T-helper 2 cell (primary cell): ENCODE measurements at places on chromosomes 5 and 9.

GRCh38 chr5:81778642-81779041 is 27.7 kb upstream of the SSBP2 start:
- DNase-seq, result no peak

DNA sequence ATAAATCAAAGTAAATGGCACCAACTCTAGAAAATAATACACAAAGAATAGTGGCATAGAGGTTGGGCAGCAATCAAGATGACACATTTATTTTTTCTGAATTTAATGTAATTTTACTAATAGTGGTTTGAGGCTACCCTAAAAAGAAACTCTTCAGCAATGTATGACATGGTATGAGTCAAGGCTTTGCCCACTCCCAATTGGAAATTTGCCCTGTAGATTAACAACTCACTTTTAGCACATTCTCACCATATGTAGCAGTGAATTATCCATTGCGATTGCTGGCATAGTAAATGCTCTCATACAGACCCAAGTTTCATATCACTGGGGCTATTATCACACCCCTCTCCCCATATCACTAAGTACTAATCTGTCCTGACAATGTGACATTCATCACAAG is 832.1 kb upstream of the ZNF608 start:
- DNase-seq, result no peak

GRCh38 chr5:169149317-169149716 is 151.6 kb downstream of the SLIT3 start:
- no peak for DNase-seq

- no peak for DNase-seq
These were observed 31.1 kb downstream of the FBXW11 start for GRCh38 chr5:171975262-171975876.

DNA sequence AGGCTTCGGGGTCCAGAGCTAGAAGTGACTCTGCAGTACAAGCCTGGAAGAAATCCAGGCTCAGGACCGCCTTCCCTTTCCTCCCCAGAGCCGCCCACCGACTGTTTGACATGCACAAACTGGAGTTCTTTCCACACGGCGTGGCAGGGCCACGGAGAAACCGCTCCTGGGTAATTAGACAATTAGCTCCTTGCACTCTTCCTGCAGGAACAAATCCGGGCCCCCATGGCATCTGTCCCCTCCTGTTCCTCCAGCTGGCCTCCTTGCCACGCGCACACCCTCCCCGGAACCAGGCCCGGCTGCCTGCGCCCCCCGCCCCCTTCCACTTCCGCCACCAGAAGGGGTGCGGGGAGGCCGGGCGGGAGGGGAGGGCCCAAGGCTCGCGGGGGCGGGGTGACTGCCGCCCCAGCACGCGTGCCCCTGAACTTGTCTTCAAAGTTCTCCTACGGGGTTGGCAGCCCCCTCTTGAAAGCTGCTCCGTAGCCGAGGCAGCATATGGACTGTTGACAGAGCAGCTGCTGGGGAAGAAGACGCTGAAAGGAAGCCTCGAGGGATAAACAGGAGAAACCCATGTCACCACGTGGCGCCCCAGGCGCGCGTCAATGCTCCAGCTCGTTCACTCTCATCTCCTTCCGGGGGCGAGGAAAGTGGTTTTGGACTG is 74.3 kb downstream of the SEC61B start:
- no peak for DNase-seq

GRCh38 chr5:130724658-130725057 is 440.4 kb downstream of the HINT1 start:
- no peak for DNase-seq

DNA sequence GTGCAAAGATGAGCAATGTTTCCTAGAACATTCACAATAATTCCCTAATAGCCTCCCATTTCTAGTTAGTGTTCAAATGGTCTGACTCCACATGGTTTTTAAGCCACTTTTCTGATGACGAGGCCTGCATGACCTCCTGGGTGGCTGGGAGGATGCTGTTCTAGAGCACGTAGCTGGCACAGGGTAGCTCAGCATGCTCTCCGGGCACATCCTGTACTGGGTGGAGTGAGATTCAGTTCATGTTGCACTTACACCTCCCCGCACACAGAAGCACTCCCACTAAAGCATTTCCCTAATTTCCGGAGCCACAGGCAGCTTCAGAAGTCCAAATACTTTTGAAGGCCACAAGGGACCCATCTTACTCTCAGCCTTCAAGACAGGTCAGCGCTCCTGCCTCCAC is 159.8 kb upstream of the LHFPL2 start:
- DNase-seq, result no peak

DNA sequence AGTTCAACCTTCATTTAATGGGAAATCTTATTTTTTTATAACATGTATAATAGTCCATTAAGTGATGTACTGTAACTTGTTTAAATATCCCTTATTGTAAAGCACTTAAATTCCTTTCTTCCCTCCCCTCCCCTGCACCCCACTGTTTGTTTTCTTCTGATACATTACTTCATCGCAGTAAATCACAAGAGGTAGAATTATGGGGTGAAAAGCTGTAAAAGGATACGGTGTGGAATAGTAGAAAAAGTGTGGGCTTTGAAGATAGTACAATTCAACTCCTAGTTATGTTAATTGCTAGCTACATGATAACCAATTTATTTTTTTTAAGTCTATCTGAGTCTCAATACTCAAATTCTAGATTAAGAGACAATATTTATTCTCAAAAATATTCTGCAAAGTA is 41.9 kb upstream of the MACIR start:
- no peak for DNase-seq

DNA sequence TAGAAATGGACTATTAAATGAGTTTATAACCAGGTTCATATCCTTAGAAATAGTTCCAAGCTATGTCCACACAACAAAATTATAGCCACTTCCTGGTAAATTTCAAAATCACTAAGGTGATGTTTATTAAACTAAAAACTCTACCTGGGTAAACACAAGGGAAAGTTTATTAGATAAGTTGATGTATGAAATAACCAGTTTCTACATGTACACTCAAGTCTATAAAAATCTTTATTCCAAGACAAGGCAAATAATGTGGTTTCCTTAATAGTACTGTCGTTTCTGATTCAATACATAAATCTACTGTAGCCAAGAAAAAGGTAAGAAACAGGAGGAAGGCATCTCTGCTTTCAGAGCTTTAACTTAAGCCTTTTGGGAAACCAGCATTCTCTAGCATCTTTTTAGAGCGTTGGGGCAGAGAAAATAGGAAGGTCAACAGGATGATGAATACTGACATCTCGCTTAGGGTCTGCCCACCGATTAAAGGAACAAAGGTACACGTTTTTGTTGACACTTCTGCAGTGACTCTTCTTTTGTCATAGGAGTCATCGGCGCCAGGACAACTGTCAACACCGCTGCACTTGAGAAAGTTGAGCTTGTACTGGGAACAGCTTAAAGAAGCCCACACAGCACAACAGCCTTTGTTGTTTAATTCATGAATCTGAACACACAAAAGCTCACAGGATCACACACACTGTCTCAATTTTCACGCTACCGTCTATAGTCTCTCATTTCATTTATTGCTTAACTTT is 513.6 kb downstream of the SLCO4C1 start:
- DNase-seq, result no peak

GRCh38 chr9:135146766-135147473 is 59.5 kb downstream of the OLFM1 start:
- no peak for DNase-seq

DNA sequence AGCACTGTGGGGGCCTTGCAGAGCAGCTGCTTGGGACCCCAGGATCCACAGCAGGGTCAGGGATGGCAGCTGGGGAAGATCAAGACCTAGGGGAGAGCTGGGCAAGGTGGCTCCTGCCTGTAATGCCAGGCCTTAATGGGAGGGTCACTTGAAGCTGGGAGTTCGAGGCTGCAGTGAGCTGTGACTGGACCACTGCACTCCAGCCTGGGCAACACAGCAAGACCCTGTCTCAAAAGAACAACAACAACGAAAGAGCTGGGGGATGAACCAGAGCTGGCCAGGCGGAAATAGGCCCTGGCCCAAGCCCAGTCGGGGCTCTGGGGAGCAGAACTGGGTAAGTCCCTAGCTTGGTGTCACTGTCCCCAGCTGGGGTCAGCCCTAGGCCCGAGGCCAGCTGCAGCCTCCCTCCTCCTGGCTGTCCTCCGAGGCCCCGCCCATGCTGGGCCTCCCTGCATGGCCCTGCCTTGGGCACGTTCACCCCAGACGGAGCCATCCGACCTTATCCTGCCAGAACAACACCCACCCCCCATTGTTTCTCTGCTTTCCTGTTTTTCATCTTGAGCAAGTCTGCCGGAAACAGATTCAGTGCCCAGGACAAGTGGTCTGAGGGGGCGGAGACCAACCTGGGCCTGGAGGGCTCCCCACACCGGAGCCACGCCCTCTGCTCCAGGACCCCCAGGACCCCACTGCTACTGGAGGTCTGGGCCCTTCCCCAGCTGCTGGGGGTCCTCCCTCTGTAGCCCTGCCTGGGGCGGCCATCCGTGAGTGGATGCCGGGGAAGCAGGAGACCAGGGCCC is 1.9 kb downstream of the DIPK1B start:
- no peak for DNase-seq

DNA sequence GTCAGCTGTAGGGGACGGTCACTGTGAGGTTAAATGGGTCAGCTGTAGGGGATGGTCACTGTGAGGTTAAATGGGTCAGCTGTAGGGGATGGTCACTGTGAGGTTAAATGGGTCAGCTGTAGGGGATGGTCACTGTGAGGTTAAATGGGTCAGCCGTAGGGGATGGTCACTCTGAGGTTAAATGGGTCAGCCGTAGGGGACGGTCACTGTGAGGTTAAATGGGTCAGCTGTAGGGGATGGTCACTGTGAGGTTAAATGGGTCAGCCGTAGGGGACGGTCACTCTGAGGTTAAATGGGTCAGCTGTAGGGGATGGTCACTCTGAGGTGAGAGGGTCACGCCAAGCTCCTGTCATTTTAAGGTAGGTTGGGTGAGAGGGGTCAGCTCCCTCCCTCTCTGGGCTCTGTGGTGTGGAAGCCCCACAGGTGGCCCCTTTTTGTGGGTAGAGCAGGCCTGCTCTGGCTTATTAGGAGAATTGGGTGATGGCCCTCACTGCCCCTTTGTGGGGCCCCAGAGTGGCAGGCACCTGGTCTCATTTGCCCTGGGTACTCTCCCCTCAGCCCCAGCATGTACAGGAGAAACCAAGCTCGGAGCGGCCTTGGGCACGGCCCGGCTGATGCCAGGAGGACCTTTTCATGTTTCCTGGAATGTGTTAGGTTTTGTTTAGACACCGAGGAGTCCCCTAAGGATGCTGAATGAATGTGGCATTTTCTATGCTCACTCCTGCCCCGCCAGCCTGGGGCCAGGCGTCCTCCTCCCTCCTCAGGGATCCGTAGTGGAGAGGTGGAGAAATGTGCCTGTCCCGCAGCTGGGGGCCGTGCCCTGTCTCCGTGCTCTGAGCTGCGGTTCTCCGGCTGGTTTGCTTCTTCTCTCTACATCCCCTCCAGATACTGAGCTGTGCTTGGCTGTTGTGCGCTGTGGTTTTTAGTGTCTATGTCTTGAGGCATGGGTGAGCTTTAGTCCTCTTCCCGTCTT is 31.4 kb downstream of the AHRR start:
- no peak for DNase-seq

- no peak for DNase-seq
These were observed 54.7 kb upstream of the UBAC1 start for GRCh38 chr9:136015656-136016571.

- DNase-seq, result no peak
These were observed 33.0 kb downstream of the IRF1 start for GRCh38 chr5:132457371-132458225.

- DNase-seq, result no peak
These were observed 14.7 kb downstream of the TLN1 start for GRCh38 chr9:35717132-35717870.
